ENCODE measurements at places on chromosomes 12 and 14.

- no peak for DNase-seq
Measured at GRCh38 chr12:53172352-53172751, 8.2 kb upstream of the ZNF740 start.

GRCh38 chr14:65170318-65170717 lies 68.0 kb upstream of the MAX start:
- DNase-seq = no peak

- DNase-seq = no peak
Measured at GRCh38 chr12:122799641-122800243, 25.4 kb downstream of the CCDC62 start.

DNA sequence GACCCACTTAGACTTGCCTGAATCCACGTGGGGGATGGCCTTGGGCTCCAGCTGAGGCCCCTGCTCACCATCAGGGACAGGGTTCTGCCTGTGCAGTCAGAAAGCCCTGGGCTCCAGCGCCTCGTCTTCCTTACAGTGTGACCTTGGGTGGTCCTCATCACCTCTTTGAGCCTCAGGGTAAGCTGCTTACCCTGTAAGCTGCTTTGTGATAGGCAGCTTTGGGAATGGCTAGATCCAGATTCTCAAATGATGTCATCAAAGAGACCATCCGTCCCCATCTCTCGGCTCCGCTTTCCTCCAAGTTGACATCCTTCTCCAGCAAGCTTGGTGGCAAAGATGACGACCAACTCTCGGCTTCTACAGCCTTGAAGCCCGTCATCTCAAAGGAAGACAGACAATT lies 127.0 kb downstream of the ADCK1 start:
- no peak for DNase-seq

DNA sequence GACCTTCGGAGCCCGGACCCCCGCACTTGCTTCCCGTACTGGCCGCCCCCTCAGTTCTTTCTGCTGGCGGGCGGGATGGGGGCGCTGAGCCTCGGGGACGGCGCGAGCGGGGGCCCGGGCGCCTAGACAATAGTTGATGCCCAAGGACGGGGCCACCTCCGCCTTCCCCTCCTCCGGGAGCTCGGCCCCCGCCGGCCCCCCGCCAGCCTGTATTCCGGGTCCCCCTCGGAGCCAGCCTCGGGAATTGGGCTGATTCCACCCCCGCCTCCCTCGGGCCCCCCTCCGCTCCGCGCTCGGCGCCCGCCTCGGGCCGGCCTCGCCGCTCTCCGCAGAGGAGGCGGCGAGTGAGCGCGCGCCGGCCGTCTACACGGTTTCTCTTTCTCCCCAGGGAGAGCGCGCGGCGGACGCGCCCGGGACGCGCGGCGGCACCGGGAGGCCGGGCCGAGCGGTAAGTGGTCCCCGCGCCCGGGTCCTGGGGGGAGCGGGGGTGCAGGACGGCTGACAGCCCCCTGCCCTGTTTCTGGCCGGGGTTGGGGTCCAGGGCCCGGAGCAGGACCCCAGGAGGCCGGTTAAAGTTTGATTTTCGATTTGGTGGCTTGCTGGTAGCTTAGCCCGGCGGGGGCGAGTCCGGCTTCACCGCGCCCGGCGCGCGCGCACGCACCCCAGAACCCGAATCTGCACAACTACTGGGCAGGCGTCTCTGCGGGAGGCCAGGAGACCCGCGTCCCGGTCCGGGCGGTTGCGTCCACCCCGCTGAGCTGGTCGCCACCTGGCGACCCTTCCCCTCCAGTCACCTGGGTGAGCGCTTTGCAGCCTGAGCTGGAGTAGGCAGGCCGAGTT lies 413.7 kb downstream of the PCNX1 start:
- no peak for DNase-seq

- DNase-seq = no peak
Measured at GRCh38 chr12:42213023-42213422, 25.0 kb downstream of the YAF2 start.

DNA sequence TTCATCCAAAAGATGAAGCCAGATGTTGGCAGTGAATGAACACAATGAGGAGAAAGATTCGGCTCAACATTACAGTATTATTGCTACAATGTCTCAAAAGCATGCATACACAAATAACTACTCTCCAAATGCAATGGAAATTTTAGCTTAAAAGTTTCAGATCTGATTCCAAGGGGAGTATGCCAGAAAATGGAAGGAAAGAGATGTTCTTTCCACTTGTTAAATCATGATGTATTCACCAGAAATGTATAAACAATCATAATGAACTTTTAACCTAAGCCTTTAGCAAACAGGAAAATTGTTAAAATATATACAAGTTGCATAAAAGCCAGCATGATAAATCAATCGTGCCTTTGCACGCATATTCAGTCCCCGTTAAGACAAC lies 62.1 kb downstream of the SH2B3 start:
- no peak for DNase-seq

DNA sequence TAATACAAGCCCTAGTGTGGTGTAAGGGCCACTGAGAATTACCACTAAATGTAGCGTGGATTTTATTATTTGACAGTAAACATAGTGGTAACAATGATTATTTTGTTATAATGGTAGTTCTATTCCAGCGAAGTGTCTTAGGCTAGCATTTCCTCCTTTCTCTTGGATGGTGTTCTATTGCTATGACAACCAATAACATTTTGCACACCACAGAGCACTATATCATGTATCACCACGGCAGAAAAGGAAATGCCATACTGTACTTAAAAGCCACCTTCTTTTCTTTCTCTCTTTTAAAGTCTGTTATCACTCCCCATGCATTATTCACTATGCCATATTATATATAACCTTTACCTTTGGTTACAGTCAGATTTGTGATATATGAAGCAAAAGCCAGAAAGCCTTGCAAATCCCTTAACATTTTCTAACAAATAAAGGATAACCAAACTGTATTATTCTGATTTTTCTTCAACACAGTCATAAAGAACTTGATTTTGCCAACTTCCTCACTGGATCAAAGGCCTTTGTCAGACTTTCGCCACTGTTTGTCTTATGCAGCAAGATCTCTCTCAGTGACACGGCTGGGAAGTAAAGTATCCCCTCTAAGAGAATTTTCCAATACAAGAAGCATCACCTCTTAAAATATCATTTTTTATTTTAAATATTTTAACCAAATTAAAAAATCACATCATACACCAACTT lies 195.8 kb downstream of the FOXN3 start:
- peak; percentile 72 for DNase-seq

- DNase-seq = no peak
Measured at GRCh38 chr12:127823801-127824200, 443.2 kb upstream of the TMEM132C start.

DNA sequence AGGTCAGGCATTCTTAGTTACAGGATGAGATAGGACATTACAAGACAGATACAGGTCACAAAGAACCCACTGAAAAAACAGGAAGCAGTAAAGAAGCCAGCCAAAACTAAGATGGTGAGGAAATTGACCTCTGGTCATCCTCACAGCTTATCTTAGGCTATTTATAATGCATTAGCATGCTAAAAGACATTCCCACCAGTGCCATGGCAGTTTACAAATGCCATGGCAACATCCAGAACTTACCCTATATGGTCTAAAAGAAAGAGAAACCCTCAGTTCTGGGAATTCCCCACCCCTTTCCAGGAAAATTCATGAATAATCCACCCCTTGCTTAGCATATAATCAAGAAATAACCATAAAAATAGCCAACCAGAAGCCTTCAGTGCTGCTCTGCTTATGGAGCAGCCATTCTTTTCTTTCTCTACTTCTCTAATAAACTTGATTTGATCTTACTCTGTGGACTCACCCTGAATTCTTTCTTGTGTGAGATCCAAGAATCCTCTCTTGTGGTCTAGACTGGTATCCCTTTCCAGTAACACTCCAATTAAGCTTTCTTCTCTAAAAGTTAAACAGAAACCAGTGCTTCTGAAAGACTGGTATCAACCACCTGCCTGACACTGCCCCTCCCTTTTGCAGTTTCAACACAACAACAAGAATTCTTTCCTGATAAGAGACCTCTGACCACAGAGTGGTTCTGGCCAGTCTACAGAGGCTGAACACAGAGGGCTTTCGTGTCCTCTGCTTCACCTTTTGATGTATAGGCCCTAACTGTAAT lies 86.9 kb downstream of the BCAT1 start:
- DNase-seq = no peak

DNA sequence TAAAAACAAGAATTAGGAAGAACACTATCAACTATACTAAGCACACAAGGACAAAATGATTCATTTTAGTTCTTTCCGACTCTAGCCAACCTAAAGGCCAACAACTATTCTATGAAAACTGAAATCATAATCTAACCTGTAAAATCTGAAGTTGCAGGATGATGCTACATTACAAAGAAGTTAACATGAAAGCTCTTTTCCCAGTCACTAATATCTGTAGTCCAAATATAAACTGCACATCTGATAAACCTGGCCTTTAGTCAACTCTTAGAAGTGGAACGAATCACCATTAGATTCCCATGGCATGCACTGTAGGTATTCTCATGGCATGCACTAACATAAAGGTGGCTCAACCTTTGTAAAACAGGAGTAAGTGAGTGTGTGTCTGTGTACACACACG lies 41.7 kb downstream of the BLTP3B start:
- DNase-seq = no peak

All from glomerular endothelial cell (primary cell).